Large intestine (tissue), 12 donors: ENCODE measurements at places on chromosomes 2 and 18. TPM values are rescaled to one million over a fixed set of nuclear protein-coding genes. Genes with fewer than 3 reads are reported as not detected.
A peak's percentile ranks its signal among the peaks of the same experiment; 100 is the strongest.

Gene CGREF1
- 11.5 TPM for polyA plus RNA-seq

Gene PHOSPHO2
- 18.1 TPM for polyA plus RNA-seq

Gene INO80D
- polyA plus RNA-seq = 12.6 TPM

Gene GALNT14
- 3.1 TPM for polyA plus RNA-seq

Gene KLHL41
- polyA plus RNA-seq = 5.1 TPM

Gene CEP68
- polyA plus RNA-seq = 11.9 TPM

DNA sequence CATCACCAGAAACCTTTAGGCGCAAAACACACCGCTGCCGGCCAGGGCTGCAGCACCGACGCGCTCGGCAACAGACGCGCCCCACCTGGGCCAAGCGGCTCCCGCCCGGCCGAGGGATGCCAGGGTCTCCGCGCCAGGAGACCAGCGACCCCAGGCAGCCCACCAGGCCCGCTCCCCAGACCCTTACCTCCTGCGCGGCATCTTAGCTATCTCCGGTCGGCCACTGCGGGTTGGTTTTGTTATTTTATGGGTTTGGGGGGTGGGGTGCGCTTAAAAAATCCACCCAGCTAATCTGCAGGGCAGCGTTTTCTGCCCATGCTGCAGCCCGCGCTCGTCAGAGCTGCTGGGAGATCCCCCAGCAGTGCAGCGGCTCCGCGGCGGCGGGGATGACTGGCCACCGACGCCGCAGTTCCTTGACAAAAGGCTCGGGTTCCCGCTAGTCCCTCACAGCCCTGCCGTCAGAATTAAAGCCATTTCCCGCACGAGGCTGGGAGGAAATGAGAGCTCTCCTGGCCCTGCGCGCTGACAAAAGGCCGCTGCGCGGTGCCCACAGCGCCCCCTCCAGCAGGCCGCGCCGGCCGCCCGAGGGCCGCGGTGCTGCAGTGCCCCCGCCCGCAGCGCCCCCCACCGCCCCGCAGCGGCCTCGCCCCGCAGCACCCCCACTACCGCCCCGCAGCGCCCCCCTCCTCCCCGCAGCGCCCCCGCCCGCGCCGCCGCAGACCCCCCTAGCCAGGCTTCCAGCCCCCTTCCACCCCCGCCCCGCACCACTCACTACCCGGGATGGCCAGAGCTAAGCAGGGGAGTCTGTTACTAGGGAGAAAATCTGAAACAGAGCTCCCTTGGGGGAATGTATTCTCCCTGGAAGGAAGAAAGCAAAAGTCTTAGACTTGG, at the start of gene ADD2:
Gene ADD2 (minus strand): TSS at position 502 of the 891 bp plus-strand sequence. CDS start 61,792 bp downstream, outside the sequence.
- H3K27me3 ChIP-seq = peaks cover 83% of the 10 kb centered on the region
- H3K4me3 ChIP-seq = peak within 1 kb of the TSS; percentile 24
- no peak within 1 kb of the TSS for H3K27ac ChIP-seq

DNA sequence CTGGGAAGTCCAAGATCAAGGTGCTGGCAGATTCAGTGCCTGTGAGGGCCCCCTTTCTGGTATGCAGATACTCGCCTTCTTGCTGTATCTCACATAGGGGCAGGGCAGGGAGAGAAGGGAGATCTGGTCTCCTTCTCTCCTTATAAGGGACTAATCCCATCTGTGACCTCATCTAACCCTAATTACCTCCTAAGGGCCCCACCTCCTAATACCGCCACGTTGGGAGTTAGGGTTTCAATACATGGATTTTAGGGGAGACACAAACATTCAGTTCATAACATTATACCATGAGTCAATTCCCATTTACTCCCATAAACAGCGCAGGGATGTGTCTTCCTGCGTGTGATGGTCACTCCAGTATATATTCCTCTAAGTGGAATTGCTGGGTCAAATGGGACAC, 73.8 kb upstream of the TXNDC2 start:
- H3K36me3 ChIP-seq = no peaks in the 10 kb centered on the region
- H3K4me3 ChIP-seq = no peak overlapping the region
- no peaks in the 10 kb centered on the region for H3K27me3 ChIP-seq
- no peak for DNase-seq
- peaks cover 4% of the 10 kb centered on the region for H3K4me1 ChIP-seq
- H3K27ac ChIP-seq = no peak overlapping the region

DNA sequence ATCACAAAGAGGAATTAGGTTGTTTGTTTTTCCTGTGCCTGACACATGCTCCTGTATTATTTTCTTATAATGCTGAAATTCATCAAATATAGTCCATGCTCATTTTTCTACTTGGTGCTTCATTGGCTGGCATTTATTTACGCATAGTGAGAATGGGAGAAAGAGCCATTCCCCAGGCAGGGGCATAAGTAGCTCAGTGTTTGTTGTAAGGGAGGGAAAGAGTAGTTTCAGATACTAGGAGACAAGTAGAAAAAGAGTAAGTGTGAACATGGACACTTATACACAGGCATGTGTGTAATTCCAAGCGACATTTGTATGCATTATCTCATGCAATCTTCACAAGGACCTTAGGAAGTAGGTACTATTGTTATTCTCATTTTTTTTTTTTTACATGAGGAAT, 111.9 kb upstream of the UGP2 start:
- no peaks in the 10 kb centered on the region for H3K36me3 ChIP-seq
- H3K27me3 ChIP-seq = no peaks in the 10 kb centered on the region
- DNase-seq = no peak
- no peak overlapping the region for H3K4me3 ChIP-seq

- H3K27me3 ChIP-seq = no peaks in the 10 kb centered on the region
- peaks cover 3% of the 10 kb centered on the region for H3K4me1 ChIP-seq
- no peak overlapping the region for H3K4me3 ChIP-seq
- no peak for DNase-seq
Observed at GRCh38 chr2:39738936-39739335, 40.1 kb downstream of the THUMPD2 start.

DNA sequence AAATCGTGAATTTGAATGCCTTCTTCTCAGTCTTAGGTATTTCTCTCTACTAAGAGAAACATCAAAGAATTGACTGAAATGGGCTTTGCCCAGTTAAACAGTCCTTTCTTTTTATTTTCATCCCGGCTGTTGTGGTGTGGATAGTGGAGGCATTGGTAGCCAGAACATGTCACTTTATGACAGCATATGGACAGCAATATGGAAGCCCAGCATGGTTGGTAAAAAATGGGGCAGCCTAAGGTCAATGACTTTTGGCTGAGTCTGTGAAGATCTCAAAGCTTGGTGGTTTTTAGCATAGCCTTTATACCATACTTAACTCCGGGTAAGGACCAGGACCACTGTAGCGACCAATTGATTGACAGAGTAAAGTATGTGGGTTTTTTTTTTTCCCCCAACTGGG, 3.2 kb downstream of the CERS6 start:
- H3K36me3 ChIP-seq = no peaks in the 10 kb centered on the region
- H3K4me3 ChIP-seq = no peak overlapping the region
- no peak overlapping the region for H3K27ac ChIP-seq
- H3K27me3 ChIP-seq = no peaks in the 10 kb centered on the region

GRCh38 chr18:55996717-55997116, 408.7 kb upstream of the TCF4 start:
- H3K27ac ChIP-seq = no peak overlapping the region
- no peaks in the 10 kb centered on the region for H3K27me3 ChIP-seq
- DNase-seq = no peak
- no peaks in the 10 kb centered on the region for H3K36me3 ChIP-seq

DNA sequence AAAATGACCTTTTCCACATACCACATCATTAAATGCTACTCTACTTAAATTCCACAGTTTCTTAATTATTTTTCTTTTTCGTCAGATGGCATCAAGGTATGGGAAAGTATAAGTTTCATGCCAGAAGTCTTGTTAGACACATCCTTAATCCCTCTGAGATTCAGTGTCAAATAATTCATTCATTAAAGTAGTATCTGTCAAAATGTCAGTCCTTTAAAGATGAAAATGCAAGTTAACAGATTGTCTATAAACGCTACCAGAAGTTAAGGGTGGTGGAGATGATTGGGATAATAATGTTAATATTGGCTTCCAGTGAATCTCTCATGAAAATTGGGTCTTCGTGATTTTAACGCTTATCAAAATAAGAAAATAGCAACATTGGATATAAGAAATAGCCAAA, 504.2 kb upstream of the LINC00305 start:
- H3K36me3 ChIP-seq = no peaks in the 10 kb centered on the region
- no peak overlapping the region for H3K27ac ChIP-seq
- H3K4me1 ChIP-seq = no peaks in the 10 kb centered on the region
- no peak for DNase-seq
- H3K27me3 ChIP-seq = no peaks in the 10 kb centered on the region
- H3K4me3 ChIP-seq = no peak overlapping the region

DNA sequence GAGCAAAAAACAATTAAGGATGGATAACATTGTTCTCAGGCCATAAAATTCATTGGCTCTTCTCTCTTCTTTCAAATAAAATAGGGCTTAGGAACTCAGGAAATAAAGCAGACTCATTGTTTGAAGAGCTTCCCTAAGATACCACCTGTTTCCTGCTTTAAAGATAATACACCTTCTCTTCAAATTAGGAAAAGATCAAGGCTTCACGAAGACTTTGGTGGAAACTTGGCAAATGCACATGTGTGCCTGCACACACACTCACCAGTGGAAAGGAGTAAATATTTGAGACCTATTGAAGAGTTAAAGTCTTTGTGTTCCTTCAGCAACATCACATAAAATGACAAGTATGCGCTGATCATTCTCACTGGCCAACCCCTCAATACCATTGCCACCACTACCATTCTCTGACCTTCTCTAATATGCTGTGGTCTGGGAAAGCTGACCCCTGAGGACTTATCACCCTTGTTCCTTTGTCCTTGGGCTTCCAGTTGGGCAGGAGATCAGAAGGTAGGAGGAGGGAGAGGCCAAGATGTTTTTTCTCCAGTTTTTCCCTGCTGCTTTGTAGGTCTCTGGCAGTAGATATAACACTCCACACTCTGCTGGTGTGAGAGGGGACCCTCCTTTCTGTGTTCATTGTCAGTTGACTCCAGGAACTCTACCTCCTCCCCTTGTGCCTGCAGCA, 53.5 kb upstream of the SPOPL start:
- no peaks in the 10 kb centered on the region for H3K27me3 ChIP-seq
- no peaks in the 10 kb centered on the region for H3K36me3 ChIP-seq
- no peak for DNase-seq
- H3K4me1 ChIP-seq = no peaks in the 10 kb centered on the region

GRCh38 chr2:34523958-34524514, 924.9 kb upstream of the FAM98A start:
- no peak overlapping the region for H3K4me3 ChIP-seq
- H3K27me3 ChIP-seq = no peaks in the 10 kb centered on the region
- no peaks in the 10 kb centered on the region for H3K36me3 ChIP-seq
- no peak overlapping the region for H3K27ac ChIP-seq
- H3K4me1 ChIP-seq = no peaks in the 10 kb centered on the region

DNA sequence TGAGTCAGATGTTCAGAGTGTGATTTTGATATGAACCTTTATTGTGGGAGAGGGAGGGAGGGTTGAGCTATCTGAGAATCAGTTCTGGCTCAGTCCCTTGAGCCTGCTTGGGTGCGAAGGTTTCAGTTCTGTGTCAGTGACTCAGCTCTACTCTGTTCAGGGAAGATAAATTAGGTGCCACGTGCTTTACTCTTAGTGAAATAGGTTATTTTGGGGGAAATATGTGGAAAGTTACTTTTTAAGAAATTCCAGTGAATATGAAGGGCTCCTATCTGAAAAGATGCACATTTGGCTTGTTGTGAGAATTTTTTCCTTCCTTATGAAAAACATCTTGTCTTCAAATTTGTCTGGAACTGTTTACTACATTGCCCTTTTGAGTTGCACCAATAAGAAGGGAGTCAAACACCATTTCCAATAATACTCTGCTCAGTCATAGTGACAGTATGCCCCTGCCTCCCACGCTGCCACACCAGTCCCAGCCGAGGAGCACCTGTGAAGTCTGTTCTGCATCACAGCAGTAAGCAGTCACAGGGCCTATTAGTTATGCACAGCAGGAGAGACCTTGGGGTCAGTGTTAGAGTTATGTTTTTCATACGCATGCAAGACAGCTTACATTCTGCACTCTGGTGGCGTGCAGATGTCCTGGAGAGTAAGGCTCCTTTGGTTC, 32.8 kb upstream of the DNAH7 start:
- no peak overlapping the region for H3K4me3 ChIP-seq
- peak; percentile 22 for DNase-seq

DNA sequence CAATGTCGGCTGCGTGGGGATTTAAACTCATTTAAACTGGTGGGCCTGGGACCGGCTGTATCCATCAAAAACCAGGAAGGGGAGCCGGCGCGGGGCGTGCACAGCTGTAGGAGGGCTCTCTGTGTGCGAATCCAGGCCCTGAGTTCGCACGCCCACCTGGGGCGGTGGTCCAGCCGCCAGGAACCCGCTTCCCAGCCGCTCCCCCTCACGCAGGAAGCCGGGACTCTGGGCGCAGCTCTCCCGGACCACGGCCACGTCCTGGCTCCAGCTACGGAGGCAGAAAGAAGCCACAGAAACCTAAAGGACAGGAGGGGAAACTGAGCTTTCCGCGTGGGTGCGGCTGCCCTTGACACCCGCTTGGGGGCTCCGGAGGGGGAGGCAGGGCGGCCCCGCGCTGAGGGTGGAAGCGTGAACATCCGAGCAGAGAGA, 80.6 kb downstream of the GFPT1 start:
- peaks cover 32% of the 10 kb centered on the region for H3K4me1 ChIP-seq
- H3K36me3 ChIP-seq = no peaks in the 10 kb centered on the region
- H3K27ac ChIP-seq = no peak overlapping the region
- H3K27me3 ChIP-seq = peaks cover 33% of the 10 kb centered on the region
- peak; percentile 28 for DNase-seq
- peak overlapping the region; percentile 61 for H3K4me3 ChIP-seq

- no peaks in the 10 kb centered on the region for H3K27me3 ChIP-seq
- H3K4me3 ChIP-seq = no peak overlapping the region
Observed at GRCh38 chr2:68487773-68488355, 20.5 kb downstream of the APLF start.

DNA sequence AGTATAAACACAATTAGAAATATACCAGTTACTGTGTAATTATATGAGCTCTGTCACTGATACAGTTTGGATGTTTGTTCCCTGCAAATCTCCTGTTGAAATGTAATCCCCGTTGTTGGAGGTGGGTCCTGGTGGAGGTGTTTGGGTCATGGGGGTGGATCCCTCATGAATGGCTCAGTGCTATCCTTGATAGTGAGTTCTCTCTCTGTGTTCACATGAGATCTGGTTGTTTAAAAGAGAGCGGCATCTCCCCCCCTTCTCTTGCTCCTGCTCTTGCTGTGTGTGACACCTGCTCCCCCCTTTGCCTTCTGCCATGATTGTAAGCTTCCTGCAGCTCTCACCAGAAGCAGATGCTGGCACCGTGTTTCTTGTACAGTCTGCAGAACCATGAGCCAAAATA, 24.1 kb downstream of the MTX2 start:
- H3K27me3 ChIP-seq = no peaks in the 10 kb centered on the region
- H3K4me1 ChIP-seq = no peaks in the 10 kb centered on the region
- H3K27ac ChIP-seq = no peak overlapping the region
- H3K4me3 ChIP-seq = no peak overlapping the region

- H3K4me1 ChIP-seq = no peaks in the 10 kb centered on the region
- H3K4me3 ChIP-seq = no peak overlapping the region
- H3K27me3 ChIP-seq = no peaks in the 10 kb centered on the region
- DNase-seq = no peak
Observed at GRCh38 chr2:195561116-195561921, 95.7 kb upstream of the SLC39A10 start.
